ENCODE measurements at places on chromosomes 2 and 18.

GRCh38 chr2:118168615-118169014 is 80.3 kb downstream of the INSIG2 start:
- DNase-seq, result no peak

GRCh38 chr18:33611525-33612135 is 33.6 kb downstream of the ASXL3 start:
- no peak for DNase-seq

DNA sequence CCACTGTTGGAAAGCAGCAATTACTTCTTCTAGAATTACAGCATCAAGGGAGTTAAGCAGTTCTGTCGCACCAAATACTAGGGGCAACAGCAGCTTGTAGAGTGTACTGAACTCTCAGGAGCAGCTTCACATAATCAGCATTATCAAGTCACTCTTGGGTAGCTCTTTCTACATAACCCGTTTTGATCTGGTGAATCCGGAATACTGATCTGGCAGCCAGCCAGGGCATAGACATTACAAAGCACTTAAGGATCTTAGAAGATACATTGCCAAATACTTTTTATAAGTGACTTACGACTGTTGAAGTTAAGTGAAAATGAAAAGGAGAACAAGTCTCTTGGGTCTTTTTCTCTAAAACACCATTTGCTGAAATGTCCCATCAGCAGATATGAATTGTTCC is 73.2 kb upstream of the NETO1 start:
- DNase-seq, result no peak

- no peak for DNase-seq
These were observed 734.0 kb upstream of the GCFC2 start for GRCh38 chr2:76444732-76445131.

DNA sequence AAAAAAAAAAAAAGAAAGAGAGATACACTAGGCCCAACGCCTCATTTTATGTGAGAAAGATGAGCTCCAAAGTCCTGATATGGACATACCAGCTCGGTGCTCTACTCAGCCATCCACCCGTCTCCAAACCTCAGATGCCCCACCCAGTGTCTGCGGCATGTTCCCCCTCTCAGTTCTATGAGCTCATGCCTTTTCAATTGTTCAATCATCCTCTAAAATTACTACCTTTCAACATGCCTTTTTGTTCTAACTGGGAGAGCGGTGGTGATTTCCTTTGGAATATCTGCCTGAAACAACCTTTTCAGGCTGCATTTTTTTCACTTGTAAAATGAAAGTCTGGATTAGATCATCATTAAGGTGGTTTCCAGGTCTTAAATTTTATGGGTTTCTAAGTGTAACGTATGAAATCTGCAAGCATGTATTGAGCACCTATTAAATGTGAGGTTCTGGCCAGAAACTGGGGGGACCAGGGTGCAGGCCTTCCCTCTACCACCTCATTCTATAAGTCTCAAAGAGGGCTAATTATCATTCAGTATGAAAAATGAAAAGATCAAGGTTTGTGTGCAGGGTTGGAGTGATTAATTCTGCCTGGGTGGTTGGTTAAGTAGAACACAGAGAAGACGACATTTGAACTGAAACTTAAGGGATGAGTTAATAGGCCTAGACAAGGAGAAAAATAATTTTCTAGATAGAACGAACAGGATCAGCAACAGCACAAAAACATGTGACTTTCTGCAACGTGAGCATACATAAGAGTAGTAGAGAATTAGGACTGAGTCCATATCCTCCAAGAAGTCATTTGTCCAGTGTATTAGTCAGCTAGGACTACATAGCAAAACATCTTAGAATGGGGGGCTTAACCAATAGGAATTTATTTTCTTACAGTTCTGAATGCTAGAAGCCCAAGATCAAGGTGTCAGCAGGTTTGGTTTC is 87.4 kb upstream of the GLS start:
- no peak for DNase-seq

DNA sequence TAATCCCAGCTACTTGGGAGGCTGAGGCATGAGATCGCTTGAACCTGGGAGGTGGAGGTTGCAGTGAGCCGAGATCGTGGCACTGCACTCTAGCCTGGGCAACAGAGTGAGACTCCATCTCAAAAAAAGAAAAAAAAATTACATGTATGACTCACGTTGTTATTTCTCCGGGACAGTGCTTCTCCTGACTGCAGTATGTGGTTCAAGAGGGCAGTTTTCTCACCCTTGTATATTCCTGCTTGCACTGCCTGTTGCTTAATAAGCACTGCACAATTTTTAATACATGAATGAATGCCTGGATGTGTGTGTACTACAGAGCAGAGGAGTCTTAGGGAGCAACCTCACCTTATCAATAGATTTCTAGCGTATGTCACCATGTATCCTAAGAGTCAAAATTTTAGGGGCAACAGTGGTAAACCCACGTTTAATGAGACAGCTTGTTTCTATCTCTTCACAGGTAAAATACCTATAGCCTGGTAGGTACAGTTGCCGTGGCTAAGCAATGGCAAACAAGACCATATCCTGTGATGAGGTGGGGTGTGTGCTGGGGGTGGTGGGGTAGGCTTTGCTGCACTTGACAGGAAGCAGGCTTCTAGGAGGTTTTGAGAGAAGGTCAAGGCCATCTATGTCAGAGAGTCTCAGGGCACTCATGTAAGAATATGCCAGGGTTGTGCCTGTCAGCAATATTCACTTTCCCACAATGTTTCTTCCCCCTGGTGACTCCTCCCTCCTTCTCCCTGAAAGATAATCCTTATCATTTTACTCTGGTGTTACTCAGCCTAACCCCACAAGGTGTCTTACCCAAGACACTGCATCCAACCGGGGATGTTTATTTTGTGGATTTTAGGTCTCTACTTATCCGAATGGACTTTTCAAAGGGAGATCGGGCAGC is 36.9 kb upstream of the MEX3C start:
- DNase-seq, result no peak

- DNase-seq, result no peak
These were observed 1.8 kb downstream of the KIF5C start for GRCh38 chr2:148876595-148877402.

- DNase-seq, result no peak
These were observed 154.9 kb upstream of the TTC39C start for GRCh38 chr18:23859466-23860336.

DNA sequence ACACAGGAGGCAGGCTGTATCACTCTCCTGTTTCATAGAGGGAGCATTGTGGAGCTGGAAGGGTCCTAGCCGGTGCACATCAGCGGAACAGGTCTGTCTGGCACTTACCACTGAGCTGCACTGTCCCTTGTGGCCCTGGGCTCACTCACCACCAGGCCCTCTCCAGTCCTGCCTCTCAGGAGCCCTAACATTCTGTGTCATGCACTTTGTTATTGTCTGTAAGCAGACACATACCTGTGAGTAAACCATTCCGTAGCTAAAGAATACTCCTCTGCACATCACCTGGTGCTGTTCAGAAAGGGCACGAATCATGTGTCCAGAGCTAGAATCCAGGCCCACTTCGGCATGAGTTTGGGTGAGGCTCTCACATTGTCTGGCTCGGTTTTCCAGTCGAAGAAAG is 93.6 kb downstream of the CRIM1 start:
- DNase-seq, result no peak

DNA sequence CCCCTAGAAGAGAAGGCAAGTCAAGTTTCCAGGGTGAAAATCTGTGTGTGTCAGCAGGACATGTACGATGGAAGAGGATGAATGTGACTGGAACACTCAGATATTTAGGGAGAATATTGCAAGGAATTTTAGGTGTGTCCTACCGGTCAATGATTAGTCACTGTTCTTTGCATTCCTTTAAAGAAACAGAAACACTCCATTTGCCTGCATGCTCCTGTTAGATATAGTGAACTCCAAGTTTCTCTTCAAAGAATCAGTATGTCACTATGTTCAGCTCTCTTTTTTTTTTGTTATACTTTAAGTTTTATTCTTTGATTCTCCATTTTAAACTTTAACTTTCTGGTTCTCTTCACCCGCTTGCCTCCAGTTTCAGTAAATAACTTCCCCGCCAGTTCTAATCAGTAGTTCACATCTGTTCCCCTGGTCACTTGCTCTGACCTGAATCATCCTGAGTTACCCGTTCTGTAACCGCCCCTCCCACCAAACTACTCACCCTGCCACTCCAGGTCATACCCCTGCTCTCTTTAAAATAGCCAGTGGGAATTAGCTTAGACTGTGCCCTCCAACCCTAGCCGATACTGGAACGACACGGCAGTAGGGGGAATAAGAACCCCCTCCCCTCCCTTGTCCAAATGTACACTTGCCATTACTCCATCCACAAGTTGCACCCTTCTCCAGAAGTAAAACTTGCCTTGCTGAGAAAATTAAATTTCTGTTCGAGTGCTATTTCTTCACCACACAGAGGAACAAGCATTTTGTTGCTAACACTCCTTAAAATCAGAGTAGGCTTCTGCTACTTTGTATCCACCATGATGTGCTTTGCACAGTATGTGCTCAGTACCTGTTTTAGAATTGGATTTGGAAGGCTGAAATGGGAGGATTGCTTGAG is 268.4 kb downstream of the METTL4 start:
- no peak for DNase-seq

GRCh38 chr2:106280224-106280623 is 86.1 kb upstream of the UXS1 start:
- DNase-seq, result no peak

DNA sequence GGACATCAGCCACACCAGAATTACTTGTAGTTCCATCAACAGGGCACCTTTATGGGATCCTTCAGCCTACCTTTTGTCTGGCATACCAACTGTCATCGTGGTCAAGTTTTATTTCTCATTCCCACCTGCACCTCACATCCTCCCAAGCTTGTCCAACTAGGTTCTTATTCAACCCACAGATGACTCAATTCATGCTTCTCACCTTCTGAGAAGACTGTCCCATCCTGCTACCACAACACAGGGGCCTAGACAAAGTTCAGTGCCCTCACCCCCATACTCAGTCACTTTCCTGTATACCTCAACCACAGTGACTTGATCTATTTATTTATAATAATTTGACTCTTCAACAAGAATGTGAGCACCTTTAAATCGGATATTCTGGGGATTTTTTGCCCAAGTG is 114.4 kb upstream of the ACVR1C start:
- no peak for DNase-seq

DNA sequence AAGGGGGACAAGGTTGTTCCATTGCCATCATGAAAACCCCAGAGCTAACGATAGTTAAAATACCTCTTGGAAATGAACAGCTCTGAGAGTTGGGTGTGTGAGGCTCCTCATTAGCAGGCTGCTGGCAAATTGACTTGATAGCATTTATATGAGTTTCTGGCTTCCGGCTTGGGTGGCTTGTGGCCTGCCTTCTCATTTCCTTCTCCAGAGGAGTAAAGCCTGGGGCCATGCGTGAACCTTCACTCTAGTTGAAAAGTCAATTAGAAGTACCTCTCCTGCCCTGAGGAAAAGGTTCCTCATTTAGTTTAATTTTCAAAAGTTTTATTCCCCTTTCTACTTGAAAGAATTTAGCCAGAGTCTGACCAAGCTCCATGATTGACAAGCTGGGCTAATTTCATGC is 67.1 kb downstream of the MGAT5 start:
- no peak for DNase-seq

- DNase-seq, result no peak
These were observed 10.2 kb upstream of the ADGRF3 start for GRCh38 chr2:26356771-26357170.

- DNase-seq, result no peak
These were observed 210.8 kb upstream of the SLC35G4 start for GRCh38 chr18:11398625-11399024.

DNA sequence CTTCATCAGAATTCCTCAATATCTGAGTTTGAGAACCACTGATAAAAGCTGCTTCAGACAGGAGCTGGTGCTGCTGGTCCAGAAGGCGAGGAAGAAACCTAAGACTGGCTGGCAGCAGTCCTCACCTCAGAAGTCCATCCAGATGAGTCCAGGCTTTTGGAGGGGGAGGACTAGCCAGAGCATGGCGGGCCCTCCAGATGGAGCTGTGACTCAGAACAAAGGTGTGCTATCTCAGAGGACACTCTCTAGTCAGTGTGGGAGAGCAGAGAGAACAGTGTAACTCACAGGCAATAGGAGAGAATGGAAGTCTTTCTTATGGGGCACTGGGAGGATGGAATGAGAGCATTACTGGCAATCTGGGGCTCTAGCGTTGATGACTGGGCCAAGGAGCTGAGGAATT is 191.4 kb downstream of the NYAP2 start:
- no peak for DNase-seq

DNA sequence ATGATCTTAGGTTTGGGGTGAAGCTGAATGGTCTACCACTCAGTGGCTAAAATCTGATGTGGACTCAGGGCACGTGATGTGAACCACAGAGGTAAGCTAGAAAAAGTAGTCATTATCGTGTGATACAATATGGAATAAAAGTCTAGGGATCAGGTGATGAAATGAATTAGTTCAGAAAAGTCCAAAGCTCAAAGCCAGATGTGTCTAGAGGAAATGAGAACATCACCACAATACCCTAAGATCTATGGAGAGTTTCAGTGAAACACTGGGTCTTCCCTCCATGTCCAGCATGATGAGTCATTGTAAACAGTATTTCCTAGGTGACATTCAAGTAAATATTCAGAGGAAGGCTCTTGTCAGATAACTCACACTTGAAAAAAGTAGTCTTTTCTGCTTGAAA is 1257.4 kb upstream of the ZEB2 start:
- no peak for DNase-seq

GRCh38 chr2:231204581-231204980 is 6.2 kb downstream of the ARMC9 start:
- no peak for DNase-seq

DNA sequence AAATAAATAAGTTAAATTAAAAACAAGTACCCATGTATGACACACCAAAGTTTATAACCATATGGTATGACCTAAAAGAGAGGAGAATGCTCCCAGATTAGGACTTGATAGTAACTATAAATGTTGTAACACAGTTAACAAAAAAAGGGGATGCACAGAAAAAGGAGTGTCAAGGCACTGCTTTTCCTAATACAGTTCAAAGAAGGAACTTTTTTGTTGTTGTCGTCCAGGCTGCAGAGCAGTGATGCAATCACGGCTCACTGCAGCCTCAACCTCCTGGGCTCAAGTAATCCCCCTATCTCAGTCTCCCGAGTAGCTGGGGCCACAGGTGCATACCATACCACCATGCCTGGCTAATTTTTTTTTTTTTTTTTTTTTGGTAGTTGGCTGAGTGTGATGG is 2.7 kb downstream of the NARS1 start:
- DNase-seq, result no peak

- peak; percentile 90 for DNase-seq
These were observed 112.5 kb upstream of the SLC38A11 start for GRCh38 chr2:165067643-165068486.

- DNase-seq, result no peak
These were observed 1.6 kb downstream of the CHCHD5 start for GRCh38 chr2:112585873-112586464.

- DNase-seq, result no peak
These were observed 2.2 kb downstream of the PLEKHA3 start for GRCh38 chr2:178482437-178482836.

DNA sequence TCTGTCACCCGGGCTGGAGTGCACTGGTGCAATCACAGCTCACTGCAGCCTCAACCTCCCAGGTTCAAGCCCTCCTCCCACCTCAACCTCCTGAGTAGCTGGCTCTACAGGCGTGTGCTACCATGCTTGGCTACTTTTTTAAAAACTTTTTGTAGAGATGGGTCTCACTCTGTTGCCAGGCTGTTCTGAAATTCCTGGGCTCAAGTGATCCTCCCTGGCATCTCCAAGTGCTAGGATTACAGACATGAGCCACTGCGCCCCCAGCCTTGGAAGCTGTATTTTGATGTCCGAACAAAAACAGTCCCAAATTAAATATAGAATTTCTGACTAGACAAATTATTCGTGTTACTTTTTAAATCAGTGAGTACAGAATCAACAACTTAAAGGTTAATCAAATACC is 97.4 kb downstream of the ZNF516 start:
- no peak for DNase-seq
